GM12892 (cell line): ENCODE measurements at places on chromosomes 1 and 21.

DNA sequence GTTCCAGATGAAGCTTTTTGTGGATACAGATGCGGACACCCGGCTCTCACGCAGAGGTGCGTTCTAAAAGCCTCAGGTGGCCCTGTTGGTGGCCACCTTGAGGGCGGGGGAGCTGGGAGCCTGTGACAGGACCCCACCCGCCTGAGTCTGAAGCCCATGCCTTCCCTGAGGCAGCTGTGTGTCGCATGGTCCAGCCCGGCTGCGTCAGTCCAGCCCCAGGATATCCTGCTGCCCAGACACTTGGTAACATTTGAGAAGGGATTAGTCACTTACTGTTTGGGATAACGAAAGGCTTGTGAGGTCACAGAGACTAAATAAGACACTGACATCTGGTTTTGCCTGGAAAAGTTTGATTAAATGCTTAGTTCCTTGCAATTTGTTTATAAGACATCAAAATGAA lies 68.9 kb downstream of the UCK2 start:
- no peak for DNase-seq

DNA sequence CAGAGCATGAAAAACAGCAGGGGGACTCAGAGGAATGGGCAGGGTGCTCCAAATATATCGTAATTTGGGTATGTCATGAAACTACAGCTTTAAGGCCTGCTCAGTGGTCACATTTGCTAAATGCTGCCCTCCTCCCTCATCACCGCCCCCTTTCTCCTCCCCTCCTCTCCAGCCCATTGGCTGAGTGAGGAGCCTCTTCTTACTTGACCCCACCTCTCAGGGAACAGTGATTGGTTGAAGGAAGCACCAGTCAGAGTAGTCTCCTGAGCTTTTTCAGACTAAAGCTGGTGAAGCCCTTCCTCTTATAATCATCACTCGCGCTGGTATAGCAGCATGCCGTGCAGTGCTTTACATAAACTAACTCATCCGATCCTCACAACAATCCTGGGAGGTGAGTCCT lies 10.0 kb upstream of the TTC39A start:
- no peak for DNase-seq

DNA sequence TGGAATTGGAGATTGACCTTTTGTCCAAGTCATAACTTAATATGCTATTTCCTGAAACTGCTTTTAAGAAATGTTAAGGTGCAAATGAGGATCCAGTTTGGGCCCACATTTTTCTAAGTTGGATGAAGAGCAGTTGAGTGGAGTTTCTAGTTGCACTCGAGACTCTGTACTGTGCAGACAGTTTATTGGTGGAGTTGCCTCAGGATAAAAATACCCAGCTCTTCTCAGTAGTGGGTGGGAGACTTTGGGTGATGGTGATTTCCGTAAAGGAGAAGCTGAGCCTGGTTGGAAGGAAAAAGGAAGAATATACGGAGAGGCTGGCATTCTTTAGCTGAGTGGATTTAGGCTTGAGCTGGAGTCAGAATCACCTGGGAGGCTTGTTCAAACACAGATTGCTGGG lies 49.9 kb downstream of the CAMTA1 start:
- no peak for DNase-seq

DNA sequence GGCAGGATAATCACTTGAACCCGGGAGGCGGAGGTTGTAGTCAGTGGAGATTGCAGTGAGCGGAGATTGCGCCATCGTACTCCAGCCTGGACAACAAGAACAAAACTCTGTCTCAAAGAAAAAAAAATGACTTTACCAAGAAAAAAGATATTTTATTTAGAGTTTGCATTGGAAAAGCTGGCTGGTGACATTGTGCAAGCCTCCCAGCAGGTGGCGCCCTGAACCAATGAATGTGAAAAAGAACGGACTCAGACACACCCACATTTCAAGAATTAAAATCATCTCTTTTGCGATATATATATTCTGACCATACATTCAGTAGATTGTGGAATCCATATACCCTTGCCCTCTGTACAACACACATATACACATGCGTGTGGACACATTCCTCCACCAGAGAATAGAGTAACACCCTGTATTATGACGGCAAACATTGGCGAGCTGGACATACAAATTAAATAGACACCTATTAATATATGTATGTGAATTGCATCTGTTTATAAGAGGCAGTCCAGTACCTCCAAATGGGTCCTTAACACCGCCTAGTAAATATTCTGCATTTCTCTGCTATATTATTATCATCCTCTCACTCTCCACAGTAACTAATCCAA lies 39.0 kb upstream of the CADM3 start:
- peak; percentile 13 for DNase-seq

DNA sequence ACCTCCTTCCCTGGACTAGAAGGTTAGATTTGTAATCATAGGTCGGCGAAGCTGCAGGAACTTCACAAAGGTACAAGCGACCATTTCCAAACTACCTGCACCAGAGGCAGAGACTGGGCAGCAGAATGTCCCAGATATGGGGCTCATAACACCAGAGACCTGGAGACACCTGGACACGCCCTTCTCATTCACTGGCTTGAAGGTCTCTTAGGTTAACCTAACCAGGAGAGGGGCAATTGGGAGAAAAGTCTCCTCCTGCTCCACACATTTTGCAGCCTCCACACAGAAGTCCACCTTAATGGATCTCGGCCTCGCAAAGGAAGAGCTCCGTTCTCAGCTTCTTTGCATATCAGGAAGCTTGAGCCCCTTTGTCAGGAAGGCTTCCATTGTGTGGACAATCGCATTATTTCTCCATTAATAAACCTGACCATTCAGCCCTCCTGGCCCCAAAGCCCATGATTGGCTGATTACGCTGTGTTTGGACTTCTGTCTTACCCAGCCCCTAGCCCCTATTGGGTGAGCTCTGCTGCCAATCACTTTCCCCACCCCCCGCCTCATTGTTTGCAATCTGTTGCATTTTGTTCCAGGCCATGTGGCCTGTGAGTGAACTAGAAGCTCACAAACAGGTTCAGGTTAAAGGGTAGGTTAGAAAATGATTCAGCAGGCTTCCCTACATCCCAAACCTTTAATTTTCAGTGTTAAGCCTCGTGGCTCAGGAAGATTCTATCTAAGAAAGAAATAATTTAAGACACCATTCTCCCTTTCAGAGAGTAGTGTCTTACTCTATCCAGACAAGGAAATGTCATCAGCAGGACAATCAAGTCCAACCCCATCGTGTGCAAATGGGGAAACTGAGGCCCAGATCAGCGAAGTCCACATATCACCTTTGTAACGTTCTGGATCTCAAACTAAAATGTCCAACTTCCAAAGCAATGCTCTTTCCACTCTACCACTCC lies 2.8 kb downstream of the MYCL start:
- no peak for DNase-seq

- DNase-seq = no peak
These were observed 8.1 kb upstream of the CENPL start for GRCh38 chr1:173832748-173833147.

DNA sequence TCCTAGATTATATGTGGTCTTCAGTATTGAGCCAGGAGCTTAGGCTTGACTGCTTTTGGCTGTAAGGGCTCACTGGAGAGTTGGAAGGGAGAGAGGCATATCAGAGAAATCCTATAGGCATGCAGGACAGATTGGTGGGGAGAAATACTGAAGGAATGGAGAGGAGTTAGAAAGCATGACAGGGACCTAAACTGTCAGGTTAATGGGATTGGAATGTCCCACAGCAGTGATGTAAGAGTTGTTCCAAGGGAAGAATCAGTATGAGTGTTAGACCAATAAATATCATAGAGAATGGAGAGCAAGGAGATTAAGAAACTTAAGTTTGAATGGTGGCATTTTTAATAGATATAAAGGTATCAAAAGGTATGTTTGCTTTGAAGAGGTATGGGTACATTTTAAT lies 39.7 kb downstream of the SLC35A3 start:
- DNase-seq = no peak

GRCh38 chr1:155307247-155307740 lies 1.4 kb upstream of the FDPS start:
- DNase-seq = no peak
